ENCODE measurements at places on chromosomes 5 and 9.
A peak's percentile ranks its signal among the peaks of the same experiment; 100 is the strongest.

DNA sequence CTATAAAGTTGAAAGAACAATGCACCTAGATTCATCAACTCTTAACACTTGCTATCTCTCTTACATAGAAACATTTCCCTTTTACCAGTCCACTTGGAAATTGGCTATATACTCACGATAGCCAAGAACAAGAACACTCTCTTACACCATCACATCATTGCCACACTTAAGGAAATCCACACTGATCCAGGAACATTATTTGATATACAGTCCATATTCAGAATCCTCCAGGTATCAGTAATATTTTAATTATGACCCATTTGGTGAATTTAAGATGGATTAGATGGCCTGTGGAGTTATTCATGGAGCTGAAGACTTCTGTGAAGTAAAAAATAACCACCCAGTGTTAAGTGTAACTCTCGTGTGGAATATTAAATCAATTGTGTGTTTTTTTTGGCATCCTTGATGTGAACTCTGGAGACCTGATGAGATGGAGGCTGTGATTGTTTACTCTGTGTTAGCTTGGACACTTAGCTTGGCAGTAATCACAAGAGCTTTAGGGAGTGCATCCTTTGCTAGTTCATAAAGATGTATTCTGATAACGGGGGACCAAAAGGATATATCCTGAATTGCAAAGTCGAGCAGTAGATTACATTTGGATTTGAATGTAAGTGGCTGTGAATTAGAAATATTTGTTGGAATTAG, 52.0 kb upstream of the ABL1 start:
- no peak for DNase-seq

GRCh38 chr9:89358376-89358916, 40.1 kb downstream of the SECISBP2 start:
- DNase-seq: no peak

- no peak for DNase-seq
Observed at GRCh38 chr9:16309469-16310271, 560.8 kb downstream of the BNC2 start.

GRCh38 chr5:126519637-126520592, 75.1 kb downstream of the ALDH7A1 start:
- DNase-seq: no peak

DNA sequence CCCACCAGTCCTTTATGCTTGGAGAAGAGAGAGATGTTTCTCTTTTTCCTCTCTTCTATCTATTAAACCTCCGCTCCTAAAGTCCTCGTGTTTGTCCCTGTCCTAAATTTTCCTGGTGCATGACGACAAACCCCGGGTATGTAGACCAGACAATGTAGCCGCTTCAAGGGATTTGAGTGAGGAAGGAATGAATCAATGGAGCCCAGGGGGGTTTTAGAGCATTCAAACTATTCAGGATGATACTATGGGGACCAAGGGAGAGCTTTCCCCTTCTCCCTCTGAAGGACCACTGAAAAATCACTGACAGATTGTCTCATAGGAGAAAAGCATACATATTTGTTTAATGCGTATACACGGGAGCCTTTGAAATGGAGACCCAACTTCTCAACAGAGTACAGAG, 18.4 kb downstream of the CEL start:
- DNase-seq: no peak

DNA sequence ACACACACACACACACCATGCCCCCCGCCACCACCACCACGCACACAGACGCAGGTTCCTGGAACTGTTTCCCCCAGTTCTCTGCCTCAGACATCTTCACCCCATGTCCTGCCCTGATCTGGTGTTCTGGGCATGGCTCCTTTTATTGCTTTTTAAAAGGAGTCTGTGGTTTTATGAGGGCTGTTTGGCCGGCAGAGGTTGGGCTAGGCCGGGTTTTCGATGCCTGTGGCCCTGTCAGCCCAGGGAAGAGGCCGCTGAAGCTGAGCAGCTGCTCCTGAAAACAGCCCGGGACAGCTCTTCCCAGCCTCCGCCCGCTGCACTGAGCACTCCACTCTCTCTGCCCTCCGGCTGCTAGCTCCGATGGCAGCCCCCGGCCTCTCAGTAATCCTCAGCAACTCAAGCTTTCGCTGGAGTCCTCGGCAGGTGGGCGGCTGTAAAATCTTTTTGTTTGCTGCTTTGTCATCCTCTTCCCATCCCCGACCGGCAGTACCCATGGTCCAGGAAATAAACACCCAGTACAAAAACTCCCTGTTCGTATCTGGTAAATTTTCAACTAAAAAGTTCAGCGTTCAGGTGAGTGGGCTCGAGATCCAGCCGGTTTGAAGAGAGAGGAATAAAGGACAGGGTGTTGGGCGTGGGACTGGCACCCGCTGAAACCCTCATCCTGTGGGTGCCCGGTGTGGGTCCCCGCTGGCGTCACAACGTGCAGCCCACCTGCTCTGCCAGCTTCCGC, 103.0 kb upstream of the ERCC6L2 start:
- DNase-seq: peak; percentile 38

GRCh38 chr5:62306323-62306895, 403 bp downstream of the KIF2A start:
- peak; percentile 5 for DNase-seq

DNA sequence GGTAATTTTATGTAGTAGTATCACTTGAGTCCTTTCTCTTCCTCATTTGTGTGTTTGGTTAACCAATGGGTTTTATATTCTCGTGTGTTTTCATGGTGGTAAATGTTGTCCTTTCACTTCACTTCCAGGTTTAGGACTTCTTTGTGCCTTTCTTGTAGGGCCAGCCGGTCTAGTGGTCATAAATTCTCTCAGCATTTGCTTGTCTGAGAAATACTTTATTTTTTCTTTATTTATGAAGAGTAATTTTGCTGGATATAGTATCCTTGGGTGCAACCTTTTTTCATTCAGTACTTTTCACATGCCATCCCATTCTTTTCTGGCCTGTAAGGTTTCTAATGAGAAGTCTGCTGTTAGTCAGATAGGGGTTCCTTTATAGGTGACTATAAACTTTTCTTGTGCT, 107.1 kb downstream of the GNA14 start:
- DNase-seq: no peak

GRCh38 chr5:77256406-77256805, 45.9 kb downstream of the PDE8B start:
- no peak for DNase-seq

DNA sequence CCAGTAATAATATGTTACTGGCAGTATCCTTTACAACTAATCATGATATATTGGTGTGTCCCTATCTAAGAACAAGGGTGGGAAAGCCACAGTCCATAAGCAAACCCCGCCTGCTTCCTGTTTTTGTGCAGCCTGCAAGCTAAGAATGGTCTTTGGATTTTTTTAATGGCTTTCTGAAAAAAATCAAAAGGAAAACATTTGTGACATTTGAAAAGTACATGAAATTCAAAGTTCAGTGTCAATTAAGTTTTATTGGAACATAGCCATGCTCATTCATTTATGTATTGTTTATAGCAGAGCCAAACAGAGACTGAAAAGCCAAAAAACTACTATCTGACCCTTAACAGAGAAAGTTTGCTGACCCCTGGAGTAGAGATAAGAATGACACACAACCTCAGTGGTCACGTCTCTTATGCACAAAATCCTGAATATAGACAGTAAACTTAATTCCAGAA, 12.8 kb upstream of the TMEM245 start:
- DNase-seq: no peak

- DNase-seq: no peak
Observed at GRCh38 chr5:154078272-154078671, 39.5 kb downstream of the MFAP3 start.

DNA sequence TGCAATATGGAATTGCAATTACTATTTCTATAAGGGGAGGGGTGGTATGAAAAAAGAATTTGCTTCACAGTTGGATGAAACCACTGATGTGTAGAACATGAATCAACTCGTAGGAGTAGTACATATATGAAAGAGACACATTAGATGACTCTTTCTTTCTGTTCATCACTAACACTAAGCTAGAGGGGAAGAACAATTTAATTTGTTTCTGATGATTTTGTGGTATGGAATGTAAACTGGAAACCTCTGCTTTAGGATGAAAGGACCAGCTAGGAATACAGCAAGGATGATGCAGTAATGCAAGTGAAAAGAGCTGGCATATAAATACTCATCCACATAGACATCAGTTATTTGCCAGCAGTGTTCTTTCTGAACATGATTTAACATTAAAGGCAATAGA, 113.4 kb downstream of the PAPPA start:
- DNase-seq: no peak

- no peak for DNase-seq
Observed at GRCh38 chr5:175035882-175036533, 311.6 kb downstream of the MSX2 start.

DNA sequence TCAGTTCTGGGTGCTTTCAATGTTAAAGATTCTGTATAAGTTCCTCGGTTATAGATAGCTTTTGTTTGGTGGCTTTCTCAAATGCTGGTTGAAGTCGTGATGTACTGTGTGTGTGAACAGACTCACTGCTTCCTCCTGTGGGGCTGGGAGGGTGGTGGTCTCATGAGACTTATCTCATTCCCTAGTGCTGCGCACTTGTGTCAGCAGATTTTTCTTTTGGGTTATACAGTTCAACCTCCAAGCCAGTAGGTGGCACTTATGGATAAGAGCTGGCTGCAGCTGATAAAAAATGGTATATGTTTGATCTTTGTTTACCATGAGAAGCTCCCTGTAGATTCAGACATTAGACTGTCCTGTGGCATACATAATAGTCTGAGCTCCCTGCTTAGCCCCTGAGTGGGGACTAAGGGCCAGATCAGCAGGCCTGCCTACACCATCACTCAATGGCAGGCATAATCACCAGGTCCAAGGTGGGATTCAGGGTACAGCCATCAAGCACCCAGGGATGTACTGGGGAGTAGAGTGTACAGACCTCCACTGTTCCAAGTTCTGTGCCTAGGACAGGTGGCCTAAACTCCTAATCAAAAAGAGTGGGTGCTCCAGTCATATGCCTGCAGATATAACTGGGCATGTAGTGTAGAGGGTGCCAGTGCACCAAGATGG, 174.2 kb downstream of the OXCT1 start:
- DNase-seq: no peak

DNA sequence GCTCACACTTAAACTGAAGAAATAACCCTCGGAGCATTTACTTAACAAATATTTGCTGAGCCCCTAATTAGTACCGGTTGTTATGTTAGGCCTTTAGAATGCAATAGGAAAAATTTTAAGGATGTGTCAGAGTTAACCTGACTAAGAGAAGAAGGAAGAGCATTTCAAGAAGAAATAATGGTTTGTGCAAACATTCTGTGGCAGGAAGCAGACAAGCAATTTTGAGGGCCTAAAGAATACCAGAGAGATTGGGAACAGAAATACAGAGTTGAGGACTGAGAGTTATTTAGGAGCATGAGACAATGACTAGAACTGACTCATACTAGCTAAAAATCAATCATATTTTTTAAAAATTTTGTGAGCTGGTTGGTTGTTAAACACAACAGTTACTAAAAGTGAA, 218.8 kb downstream of the PRR16 start:
- DNase-seq: no peak

DNA sequence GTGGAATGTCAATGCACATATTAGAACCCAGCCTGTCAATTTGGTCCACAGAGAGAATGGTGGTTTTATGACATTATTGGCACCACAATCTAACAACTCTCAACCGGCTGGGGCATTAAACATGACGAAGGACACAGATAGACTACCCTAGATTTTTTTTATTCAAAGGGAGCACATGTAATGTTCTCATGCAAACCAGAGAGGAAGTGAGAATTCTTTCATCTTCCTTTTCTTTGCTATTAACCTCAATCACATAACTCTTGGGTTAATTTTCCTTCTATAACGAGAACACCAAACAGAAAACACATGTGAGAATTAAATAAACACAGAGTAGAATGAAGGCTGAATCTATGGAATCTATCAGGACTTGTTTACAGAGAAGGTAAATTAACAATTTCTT, 94.9 kb upstream of the TNC start:
- no peak for DNase-seq

DNA sequence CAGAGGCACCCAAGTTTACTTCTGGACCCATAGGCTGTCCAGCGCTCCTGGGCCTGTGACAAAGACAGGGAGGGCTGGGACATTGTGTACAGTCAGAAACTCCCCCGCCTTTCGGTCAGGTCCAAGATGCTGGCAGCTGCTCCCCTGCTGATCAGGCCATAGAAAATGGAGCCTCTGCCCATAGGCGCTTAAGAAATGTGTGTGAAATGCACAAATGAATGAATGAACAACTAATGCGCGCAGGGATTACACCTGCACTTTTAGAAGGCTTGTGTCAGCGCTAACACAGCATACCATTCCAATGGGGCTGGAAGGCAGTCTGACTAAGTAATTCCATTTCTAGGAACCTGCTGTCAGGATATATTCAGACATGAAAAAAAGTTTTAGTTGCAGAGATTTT, 16.3 kb downstream of the PTPN3 start:
- no peak for DNase-seq

DNA sequence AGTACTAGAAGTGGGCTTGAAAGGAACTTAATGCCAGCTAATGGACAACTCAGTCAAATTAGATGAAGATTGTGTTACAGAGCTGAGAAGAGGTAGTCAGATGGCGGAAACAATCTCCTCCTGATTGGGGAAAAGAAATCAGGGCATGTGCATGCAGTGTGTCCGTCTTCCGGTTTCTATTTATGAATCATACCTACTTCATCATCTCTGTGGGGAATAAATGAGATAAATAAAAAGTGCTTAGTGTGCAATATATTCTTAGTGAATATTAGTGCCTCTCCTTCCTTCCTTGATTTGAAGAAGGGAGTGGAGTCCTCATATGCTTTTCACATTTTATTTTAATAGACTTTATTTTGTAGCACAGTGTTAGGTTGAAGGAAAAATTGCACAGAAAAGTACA, 108.7 kb upstream of the NFIL3 start:
- no peak for DNase-seq

DNA sequence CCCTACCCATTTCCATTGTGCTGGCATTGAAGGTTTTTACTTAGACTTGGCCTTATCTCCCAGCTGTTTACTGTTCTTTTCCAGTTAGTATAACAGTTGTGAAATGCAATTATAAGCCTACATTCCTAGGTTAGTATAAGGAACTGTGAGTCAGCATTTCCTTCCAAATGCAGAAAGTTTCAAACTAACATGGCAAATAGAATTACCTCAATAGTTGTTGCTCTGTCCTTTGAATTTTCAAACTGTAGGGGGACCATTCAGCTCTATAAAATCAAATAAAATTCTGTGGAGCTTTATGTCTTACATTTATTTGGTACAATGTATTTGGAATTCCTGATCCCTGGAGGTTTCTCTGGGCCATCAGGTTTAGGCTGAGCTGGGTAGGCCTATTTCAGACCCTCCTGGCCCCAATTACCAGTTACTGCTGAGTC, 47.2 kb downstream of the ARHGEF28 start:
- no peak for DNase-seq

Data from HFF-Myc (cell line).